ENCODE measurements at places on chromosomes 11 and 22. TPM values are rescaled to one million over a fixed set of nuclear protein-coding genes. Genes with fewer than 3 reads are reported as not detected.

DNA sequence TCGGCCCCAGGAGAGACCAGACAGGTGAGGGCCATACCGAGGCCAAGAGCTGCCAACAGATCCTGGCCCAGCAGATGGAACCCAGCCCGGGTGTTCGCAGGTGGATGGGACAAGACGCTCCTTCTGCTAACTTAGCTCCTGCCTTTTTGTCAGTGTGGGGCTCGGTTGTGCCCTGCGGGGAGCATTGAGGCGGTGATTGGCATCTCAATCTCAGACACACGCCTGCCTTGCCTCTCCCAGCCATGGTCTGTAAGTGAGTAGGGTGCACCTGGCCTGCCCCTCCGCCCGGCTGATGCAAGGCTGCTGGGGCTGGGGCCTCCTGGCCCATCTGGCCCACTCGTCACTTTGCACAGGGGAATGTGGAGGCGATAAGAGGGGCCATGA is 350.1 kb downstream of the TBC1D22A start:
- H3K4me1 ChIP-seq: peaks cover 4% of the 10 kb centered on the region
- no peak overlapping the region for H3K4me3 ChIP-seq
- no peaks in the 10 kb centered on the region for H3K27me3 ChIP-seq
- H3K27ac ChIP-seq: no peak overlapping the region

DNA sequence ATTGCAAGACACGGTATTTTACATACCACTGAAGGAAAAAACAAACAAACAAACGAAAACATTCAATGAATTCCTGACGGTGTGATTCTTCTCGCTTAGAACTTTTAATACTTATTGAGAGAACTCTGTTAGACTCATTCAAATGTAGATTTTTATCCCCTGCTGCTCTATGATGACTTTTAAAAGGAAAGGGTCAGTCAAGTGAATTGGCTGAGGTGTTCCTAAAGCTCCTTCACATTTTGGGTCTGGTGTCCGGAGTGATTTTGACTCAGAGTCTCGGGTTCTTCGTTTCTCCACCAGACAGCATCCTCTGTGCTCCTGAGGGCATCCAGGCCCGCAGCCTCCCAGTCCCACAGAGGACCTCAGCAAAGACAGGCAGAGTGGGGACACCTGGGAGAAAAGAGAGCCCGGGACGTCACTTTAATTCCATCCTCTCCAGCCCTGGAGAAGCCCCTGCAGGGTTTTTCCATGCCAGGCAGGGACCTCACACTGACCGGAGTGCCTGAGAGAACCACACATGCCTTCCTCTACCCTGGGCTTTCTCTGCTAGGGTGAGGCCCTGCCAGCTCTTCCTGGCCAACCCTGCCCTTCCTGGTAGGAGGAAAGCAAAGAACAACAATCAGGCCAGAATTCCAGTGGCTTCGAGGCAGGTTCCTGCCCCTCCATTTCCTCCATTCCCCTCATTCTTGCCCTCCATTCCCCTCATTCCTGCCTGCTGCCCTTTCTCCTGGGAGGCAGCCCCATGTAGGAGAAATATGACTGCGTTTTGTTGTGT is 1.4 kb upstream of the CSF2RB start:
- DNase-seq: no peak
- H3K36me3 ChIP-seq: no peaks in the 10 kb centered on the region
- H3K4me1 ChIP-seq: peaks cover 32% of the 10 kb centered on the region
- H3K27me3 ChIP-seq: peaks cover 7% of the 10 kb centered on the region

DNA sequence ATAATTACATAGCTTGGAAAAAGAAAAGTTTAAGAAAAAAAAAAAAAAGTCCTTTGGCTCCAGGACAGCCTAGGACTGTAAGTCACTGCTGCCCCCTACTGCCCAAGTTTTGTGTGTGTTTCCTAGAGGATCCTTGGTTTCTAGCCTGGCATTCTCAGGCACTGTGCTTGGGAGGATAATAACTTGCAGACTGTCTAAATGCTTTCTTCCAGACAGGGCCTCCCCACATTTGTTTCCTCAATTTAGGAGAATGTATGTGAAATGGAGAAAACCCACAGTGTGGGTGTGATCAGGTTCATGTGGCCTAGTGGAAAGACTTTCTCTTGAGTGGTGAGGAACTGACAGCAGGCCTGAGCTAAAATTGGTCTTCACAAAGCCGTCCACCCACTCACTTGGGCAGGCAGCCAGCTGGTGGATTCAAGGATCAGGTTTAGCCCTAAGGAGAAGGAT is 191.0 kb downstream of the NAV2 start:
- H3K27me3 ChIP-seq: no peaks in the 10 kb centered on the region
- H3K4me3 ChIP-seq: no peak overlapping the region
- peak overlapping the region; percentile 64 for H3K27ac ChIP-seq
- peaks cover 10% of the 10 kb centered on the region for H3K36me3 ChIP-seq
- peaks cover 34% of the 10 kb centered on the region for H3K4me1 ChIP-seq

DNA sequence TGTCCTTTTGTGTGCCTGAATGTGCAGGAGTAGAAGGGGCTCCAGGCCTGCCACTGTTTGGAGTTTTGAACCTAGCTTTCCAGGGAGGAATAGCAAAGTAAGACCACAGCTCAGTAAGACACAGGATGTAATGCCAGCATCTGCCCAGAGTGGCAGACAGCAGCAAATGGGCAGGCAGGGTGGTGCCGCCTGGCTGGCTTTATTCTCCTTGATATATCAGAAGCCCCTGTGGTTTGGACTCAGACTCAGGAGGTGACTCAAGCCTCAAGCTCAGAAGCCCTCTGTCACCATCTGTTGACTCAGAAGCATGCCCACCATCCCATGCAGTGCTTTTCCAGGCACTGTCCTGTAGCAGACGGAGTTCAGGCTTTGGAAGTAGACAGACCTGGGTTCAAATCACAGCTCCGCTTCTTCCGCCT is 72.7 kb upstream of the TTC12 start:
- H3K36me3 ChIP-seq: no peaks in the 10 kb centered on the region
- no peaks in the 10 kb centered on the region for H3K27me3 ChIP-seq
- H3K4me1 ChIP-seq: no peaks in the 10 kb centered on the region
- no peak overlapping the region for H3K4me3 ChIP-seq
- no peak overlapping the region for H3K27ac ChIP-seq

DNA sequence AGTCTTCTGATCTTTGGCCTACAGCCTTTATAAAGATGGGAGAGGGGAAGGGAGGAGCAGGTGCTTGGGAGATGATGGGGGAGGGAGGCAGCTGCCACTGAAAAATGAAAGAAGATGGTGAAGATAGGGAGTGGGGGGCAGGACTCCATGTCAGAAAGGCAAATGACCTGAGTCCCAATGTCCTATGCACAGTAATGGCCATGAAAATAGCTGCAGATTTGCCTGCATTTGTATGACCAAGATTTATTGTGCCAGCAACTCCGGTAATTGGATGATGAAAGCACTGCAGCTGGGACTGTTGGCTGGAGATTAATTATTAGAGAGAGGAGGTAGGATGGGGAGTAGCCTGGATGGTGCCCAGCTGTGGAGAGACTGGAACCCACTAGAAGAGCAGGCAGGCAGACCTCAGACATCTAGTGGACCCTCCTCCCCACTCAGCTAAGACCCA is 36.1 kb downstream of the NEU3 start:
- DNase-seq: no peak
- no peak overlapping the region for H3K27ac ChIP-seq
- peaks cover 15% of the 10 kb centered on the region for H3K27me3 ChIP-seq
- H3K4me1 ChIP-seq: no peaks in the 10 kb centered on the region

GRCh38 chr11:118640332-118641154 is 33.1 kb downstream of the PHLDB1 start:
- no peak overlapping the region for H3K27ac ChIP-seq
- H3K27me3 ChIP-seq: no peaks in the 10 kb centered on the region
- H3K36me3 ChIP-seq: peaks cover 41% of the 10 kb centered on the region
- peak; percentile 55 for DNase-seq
- no peak overlapping the region for H3K4me3 ChIP-seq

DNA sequence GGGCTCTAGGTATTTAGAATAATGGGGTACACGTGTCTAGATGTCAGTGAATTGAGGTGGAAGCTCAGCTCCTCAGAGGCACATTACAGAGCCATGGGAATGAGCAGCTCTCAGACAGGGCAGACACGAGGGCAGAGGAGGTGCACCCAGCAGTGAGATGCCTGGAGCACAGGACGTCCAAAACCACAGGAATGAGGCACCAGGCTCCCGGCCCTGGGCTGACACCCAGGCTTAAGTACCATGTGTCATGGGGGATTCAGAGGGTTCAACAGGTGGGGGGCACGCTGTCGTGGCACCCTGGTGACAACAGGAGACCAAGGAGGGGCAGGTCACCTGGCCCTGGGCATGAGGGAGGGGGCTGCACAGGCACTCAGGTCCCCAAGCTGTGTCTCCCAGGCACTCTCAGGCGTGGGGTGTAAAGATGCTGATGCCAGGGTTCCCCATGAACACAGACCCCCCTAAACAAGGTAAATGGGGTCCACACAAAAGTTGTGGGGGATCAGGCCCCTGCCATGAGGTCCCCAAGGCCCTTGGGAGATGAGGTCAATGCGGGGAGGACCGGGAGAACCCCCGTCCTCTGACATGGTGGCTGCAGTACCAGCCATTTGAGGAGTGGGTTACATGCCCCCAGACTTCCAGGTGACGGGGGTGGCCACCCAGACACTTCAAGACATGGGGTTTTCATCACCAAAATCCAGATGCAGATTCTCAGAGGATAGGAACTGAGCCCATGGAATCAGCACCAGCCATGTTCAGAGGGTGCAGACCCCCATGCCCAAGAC is 5.6 kb upstream of the SYT8 start:
- peak; percentile 95 for DNase-seq
- no peaks in the 10 kb centered on the region for H3K27me3 ChIP-seq
- no peaks in the 10 kb centered on the region for H3K36me3 ChIP-seq
- peak overlapping the region; percentile 98 for H3K27ac ChIP-seq

- no peaks in the 10 kb centered on the region for H3K4me1 ChIP-seq
- H3K27me3 ChIP-seq: no peaks in the 10 kb centered on the region
- H3K4me3 ChIP-seq: no peak overlapping the region
- no peak for DNase-seq
Observed at GRCh38 chr22:46129390-46130041, 20.8 kb upstream of the PPARA start.

DNA sequence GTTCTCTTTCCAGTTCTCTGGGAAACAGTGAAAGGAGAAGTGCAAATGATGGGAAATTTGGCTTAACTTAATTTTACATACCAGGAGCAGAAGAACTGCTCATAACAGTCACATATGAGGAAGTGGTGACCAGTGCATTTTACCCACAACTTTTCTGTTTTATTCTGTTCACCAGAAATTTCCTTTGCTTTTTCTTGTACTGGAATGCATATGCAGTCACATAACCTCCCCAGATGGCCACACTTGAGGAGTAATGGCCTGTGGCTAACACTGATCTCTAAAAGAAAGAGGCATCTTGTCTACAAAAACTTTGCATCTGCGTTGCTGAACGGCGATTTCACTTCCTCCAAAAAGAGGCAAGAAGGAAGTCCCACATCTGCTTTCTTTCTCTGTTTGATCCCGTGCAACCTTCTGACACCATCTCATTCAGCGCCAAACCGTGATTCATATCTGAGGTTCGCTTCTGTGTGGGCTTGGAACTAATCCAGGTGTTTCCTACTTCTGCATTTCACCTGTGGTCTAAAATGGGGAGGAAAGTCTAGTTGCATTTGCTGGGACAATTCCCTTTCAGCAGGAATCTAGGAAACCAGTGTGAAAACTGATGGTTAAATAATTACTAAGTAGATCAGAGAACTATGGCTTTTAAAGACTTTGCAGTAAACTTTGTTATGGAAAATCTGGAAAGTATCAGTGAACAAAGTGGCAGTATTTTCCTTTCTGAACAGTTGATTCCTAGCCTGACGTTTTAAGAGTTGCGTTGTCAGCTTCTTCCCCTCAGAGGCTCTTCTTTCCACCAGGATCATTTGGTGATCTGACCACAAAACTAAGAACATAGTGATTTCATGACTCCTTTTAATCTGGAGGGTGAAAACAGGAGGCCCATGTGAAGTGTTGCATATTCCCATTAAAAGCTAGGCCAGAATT is 4.2 kb upstream of the MPEG1 start:
- no peak overlapping the region for H3K27ac ChIP-seq
- H3K4me1 ChIP-seq: peaks cover 11% of the 10 kb centered on the region
- peaks cover 44% of the 10 kb centered on the region for H3K27me3 ChIP-seq
- no peak for DNase-seq
- no peaks in the 10 kb centered on the region for H3K36me3 ChIP-seq

GRCh38 chr11:104830080-104830479 is 68.2 kb downstream of the CASP12 start:
- H3K4me3 ChIP-seq: no peak overlapping the region
- H3K4me1 ChIP-seq: peaks cover 8% of the 10 kb centered on the region
- H3K27me3 ChIP-seq: no peaks in the 10 kb centered on the region
- no peak for DNase-seq
- no peaks in the 10 kb centered on the region for H3K36me3 ChIP-seq

DNA sequence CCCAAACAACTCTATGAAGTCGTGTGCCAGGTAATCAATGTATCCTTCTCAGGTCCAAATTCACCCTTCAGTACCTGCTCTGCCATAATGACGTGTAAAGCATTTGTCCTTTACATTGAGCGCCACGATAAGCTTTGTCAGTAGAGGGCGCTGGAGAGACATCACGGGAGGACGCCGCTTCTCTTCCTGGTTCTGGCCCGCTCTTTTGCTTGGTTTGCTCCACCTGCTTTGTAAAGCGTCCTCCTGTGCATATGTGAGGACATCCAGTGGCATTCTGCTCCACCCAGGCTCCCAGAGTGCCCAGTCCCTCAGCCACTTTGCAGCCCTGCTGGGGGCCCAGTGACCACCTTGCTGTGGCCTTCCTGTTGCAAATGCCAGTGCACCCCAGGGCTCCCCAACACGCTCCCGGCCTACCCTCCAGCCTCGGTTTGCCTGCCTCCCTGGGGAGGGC is 61.1 kb downstream of the WT1 start:
- DNase-seq: no peak
- H3K27ac ChIP-seq: no peak overlapping the region
- no peaks in the 10 kb centered on the region for H3K36me3 ChIP-seq
- H3K27me3 ChIP-seq: peaks cover 6% of the 10 kb centered on the region
- H3K4me1 ChIP-seq: no peaks in the 10 kb centered on the region
- H3K4me3 ChIP-seq: no peak overlapping the region

DNA sequence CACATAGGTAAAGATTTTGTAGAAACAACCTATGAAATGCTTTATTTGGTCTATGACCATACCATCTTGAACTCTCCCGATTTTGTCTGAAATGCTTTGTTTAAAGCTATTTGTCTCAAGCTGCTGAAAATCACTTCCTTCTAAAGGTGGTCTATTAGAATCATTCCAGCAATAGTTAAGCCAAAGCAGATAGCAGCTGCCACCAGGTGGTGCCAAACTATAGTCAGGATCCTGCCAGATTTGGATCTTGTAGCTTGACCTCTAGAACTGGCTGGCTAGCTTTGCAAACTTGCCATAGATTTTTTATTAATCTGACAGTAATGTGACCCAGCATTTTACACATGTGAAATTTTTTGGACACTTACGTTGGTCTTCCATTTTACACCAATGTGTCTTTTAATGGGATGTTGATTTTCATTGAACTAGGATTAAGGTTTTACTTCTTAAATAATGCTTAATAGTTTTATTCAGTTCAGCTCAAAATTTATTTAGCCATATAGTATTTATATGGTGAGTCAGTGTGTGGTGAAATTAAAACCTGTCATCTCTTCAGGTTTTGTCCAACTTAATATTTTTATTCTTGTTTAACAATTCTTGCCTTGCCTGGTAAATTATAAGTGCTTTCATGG is 19.7 kb downstream of the CTR9 start:
- no peaks in the 10 kb centered on the region for H3K27me3 ChIP-seq
- no peak overlapping the region for H3K4me3 ChIP-seq
- peaks cover 48% of the 10 kb centered on the region for H3K36me3 ChIP-seq
- H3K4me1 ChIP-seq: no peaks in the 10 kb centered on the region

- peak overlapping the region; percentile 24 for H3K27ac ChIP-seq
- peaks cover 28% of the 10 kb centered on the region for H3K4me1 ChIP-seq
- H3K4me3 ChIP-seq: no peak overlapping the region
- no peaks in the 10 kb centered on the region for H3K27me3 ChIP-seq
Observed at GRCh38 chr11:103525069-103525468, 415.8 kb downstream of the DYNC2H1 start.

GRIA4 gene
- not detected for total RNA-seq

HBD gene
- not detected for total RNA-seq

LSP1 gene
- total RNA-seq: 7.4 TPM

LRRC56 gene
- total RNA-seq: 2.7 TPM

DEFB131B gene
- total RNA-seq: not detected

OR52N4 gene
- not detected for total RNA-seq
